ENCODE measurements at places on chromosomes 12 and 14.

- no peak for DNase-seq
These were observed 39.1 kb upstream of the DHRS7 start for GRCh38 chr14:60204104-60204842.

GRCh38 chr12:14399871-14400270 lies 34.4 kb downstream of the ATF7IP start:
- no peak for DNase-seq

DNA sequence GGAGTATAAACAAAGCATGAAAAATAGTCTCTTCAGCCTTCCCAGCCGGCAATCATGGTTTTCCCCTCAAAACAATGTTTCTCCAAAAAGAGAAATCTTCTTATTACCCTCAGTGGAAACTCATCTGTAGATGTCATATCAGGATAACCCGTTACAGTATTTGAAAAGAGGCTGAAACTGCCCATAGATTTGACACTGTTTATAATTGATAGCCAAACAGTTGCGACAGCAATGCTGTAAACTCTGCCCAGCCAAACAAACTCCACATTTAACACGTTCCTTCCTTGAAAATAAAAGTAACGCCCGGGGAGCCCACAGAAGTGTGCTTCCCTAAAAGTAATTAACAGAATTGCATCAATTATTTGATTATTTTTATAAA lies 201.3 kb upstream of the FOXN3 start:
- DNase-seq, result no peak

DNA sequence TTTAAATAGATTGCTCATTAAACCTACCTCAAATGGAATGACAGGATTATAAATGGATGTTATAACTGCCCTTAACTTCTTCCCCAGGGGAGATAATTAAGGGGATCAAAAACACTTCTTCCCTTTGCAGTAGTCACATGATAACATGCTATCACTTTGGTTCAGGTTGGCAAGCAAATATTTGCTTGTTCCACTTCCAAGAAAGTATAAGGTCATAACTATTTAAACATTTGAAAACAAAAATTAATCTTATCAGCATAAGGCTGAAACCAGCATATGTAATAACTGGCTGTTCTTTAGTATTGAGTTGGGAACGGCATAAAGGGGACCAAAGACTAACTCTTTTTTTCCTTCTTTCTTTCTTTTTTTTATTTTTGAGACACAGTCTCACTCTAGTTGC lies 2.4 kb upstream of the LYZ start:
- no peak for DNase-seq

- no peak for DNase-seq
These were observed 25.8 kb upstream of the NUDT14 start for GRCh38 chr14:105206873-105207272.

- DNase-seq, result no peak
These were observed 6.2 kb downstream of the RFC5 start for GRCh38 chr12:118022728-118023109.

GRCh38 chr12:13028825-13029570 lies 15.2 kb upstream of the FAM234B start:
- no peak for DNase-seq

- no peak for DNase-seq
These were observed 23.9 kb downstream of the SCAF11 start for GRCh38 chr12:45966486-45966885.

GRCh38 chr14:55583942-55584468 lies 4.0 kb downstream of the KTN1 start:
- no peak for DNase-seq

GRCh38 chr14:90053044-90053443 lies 8.8 kb upstream of the KCNK13 start:
- DNase-seq, result no peak
